ENCODE measurements at places on chromosomes 5 and 9. TPM values are rescaled to one million over a fixed set of nuclear protein-coding genes. Genes with fewer than 3 reads are reported as not detected.

HAND1 gene
- not detected for total RNA-seq

SLC28A3 gene
- total RNA-seq: 0.32 TPM

NUTM2G gene
- not detected for total RNA-seq

TICAM2 gene
- total RNA-seq: 0.91 TPM

RNF183 gene
- total RNA-seq: not detected

CDO1 gene
- 0.67 TPM for total RNA-seq

PPP2CA gene
- total RNA-seq: 132 TPM

FCN2 gene
- not detected for total RNA-seq

KCTD16 gene
- 0.27 TPM for total RNA-seq

IFNA2 gene
- total RNA-seq: not detected

ZFAND5 gene
- total RNA-seq: 73.2 TPM

LRRC70 gene
- total RNA-seq: 1.0 TPM

SERF1A gene
- 10.7 TPM for total RNA-seq

C5orf58 gene
- total RNA-seq: not detected

GRCh38 chr5:95619096-95619495 lies 791 bp upstream of the GPR150 start:
- H3K4me1 ChIP-seq: peaks cover 41% of the 10 kb centered on the region
- DNase-seq: no peak
- peaks cover 1% of the 10 kb centered on the region for H3K36me3 ChIP-seq
- H3K4me3 ChIP-seq: peak overlapping the region; percentile 82
- no peaks in the 10 kb centered on the region for H3K27me3 ChIP-seq
- H3K27ac ChIP-seq: no peak overlapping the region

- H3K27ac ChIP-seq: no peak overlapping the region
- peaks cover 4% of the 10 kb centered on the region for H3K27me3 ChIP-seq
- H3K4me1 ChIP-seq: no peaks in the 10 kb centered on the region
Observed at GRCh38 chr9:119902611-119903010, 533.4 kb upstream of the BRINP1 start.

GRCh38 chr9:135455401-135456030 lies 24.1 kb upstream of the PPP1R26 start:
- no peak overlapping the region for H3K27ac ChIP-seq
- peaks cover 37% of the 10 kb centered on the region for H3K27me3 ChIP-seq
- H3K4me1 ChIP-seq: no peaks in the 10 kb centered on the region
- no peak overlapping the region for H3K4me3 ChIP-seq

GRCh38 chr5:1762121-1762882 lies 37.3 kb downstream of the MRPL36 start:
- H3K27ac ChIP-seq: no peak overlapping the region
- DNase-seq: no peak
- H3K4me3 ChIP-seq: no peak overlapping the region
- H3K36me3 ChIP-seq: no peaks in the 10 kb centered on the region
- H3K27me3 ChIP-seq: peaks cover 7% of the 10 kb centered on the region

- H3K36me3 ChIP-seq: no peaks in the 10 kb centered on the region
- H3K4me3 ChIP-seq: no peak overlapping the region
- no peak overlapping the region for H3K27ac ChIP-seq
- DNase-seq: no peak
- H3K27me3 ChIP-seq: no peaks in the 10 kb centered on the region
Observed at GRCh38 chr9:18976221-18976708, 56.7 kb downstream of the SAXO1 start.

GRCh38 chr5:31581498-31582099 lies 49.5 kb downstream of the C5orf22 start:
- no peak overlapping the region for H3K27ac ChIP-seq
- peak; percentile 8 for DNase-seq
- no peaks in the 10 kb centered on the region for H3K4me1 ChIP-seq
- H3K4me3 ChIP-seq: no peak overlapping the region
- peaks cover 9% of the 10 kb centered on the region for H3K27me3 ChIP-seq

DNA sequence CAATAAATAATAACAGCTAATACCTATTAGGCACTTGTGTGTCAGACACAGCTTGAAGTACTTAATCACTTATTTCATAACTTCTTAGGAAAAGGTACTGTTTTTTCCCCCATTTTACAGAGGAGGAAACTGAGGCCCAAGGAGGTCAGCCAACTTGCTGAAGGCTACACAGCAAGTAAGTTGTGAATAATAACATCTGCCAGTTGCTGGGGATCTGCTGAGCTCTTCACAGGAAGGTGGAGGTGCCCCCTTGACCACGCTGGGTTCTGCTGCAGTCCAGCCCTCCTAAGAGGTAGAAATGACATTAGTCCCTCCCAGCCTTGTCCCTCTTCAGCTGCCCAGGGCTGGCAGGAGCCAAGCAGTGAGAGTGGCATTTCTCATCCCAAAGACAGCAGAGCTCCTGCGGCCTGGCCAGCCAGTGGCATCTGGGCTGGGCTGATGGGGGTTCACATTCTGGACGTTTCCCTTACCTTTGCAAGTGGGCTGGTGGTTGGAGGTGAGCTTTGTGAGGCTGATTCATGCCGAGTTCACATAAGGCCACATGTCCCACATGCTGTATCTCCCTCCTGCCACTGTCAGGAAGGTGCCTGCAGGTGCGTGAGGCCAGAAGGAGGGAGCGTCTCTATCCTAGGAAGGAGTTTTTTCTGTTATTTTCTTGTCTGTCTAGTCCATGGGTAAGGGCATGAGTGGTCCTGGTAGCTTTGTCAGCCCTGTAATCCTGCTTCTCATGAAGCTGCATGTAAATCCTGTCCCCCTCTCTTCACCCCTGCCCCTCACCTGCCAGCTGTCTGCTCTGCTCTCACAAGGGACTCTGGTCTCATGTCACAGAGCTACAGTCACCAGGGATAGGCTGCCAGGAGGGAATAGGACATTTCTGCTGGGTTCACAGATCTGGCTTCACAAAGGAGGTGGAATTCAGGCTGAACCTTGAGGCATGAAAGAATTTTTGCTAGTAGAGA lies 171.7 kb downstream of the MACROH2A1 start:
- no peak for DNase-seq
- H3K36me3 ChIP-seq: no peaks in the 10 kb centered on the region
- H3K27me3 ChIP-seq: no peaks in the 10 kb centered on the region
- H3K4me1 ChIP-seq: no peaks in the 10 kb centered on the region

DNA sequence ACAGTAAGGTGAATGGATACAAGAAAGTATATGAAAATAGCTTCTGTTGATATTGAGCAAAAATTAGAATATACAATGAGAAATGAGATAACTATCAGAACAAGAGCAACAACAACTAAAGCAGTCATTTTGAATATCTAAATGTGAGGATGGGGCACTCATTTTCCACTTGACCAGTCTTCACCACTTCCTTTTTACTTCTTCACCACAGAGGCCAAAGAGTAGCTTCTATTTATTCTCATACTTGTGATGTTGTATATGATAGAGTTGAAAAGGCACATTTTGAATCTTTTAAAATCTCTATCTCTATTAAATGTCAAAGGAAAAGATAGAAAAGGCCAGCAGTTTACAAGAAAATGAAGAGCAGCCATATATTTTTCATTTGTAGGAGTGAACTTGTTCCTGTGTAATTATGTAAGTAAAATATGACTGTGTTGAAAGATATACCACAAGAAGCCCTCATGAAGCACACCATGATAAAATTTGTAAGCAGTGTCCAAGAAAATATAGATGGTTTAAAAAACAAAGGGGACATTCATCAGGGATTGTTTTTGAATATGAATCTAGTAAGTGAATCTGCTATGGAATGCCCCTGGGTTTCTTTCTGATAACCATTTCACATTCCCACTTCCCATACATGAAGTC lies 39.2 kb downstream of the ADAMTS19 start:
- H3K4me1 ChIP-seq: no peaks in the 10 kb centered on the region
- H3K27me3 ChIP-seq: no peaks in the 10 kb centered on the region
- no peak for DNase-seq
- H3K36me3 ChIP-seq: no peaks in the 10 kb centered on the region
- no peak overlapping the region for H3K4me3 ChIP-seq

DNA sequence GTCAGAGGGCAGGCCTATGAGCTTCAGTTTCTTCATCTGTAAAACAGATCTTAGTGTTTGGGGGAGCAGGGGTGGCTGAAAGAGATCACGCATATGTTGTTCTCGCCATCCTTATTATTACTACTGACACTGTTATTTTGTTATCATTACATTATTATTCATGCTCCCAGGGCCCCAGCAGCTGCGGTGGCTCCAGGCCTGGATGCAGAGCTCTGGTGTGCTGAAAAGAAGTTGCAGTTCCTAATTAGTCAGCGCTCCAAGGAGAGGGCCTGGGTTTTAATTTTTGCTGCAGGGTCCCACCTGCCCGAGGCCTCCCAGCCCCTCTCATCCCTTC lies 19.5 kb downstream of the CXXC5 start:
- no peaks in the 10 kb centered on the region for H3K36me3 ChIP-seq
- H3K27ac ChIP-seq: no peak overlapping the region
- no peak overlapping the region for H3K4me3 ChIP-seq
- DNase-seq: no peak

GRCh38 chr5:177491429-177491945 lies 5.9 kb downstream of the PDLIM7 start:
- no peak overlapping the region for H3K4me3 ChIP-seq
- DNase-seq: no peak
- peaks cover 6% of the 10 kb centered on the region for H3K36me3 ChIP-seq
- H3K4me1 ChIP-seq: peaks cover 21% of the 10 kb centered on the region

- H3K36me3 ChIP-seq: no peaks in the 10 kb centered on the region
- no peak overlapping the region for H3K4me3 ChIP-seq
- DNase-seq: no peak
Observed at GRCh38 chr9:21412107-21412506, 3.2 kb downstream of the IFNA8 start.

- peak overlapping the region; percentile 97 for H3K27ac ChIP-seq
- peaks cover 54% of the 10 kb centered on the region for H3K36me3 ChIP-seq
- H3K4me1 ChIP-seq: peaks cover 52% of the 10 kb centered on the region
- DNase-seq: no peak
- H3K4me3 ChIP-seq: peak overlapping the region; percentile 90
- H3K27me3 ChIP-seq: no peaks in the 10 kb centered on the region
Observed at GRCh38 chr5:131163276-131164119, 1.6 kb downstream of the HINT1 start.

- H3K27me3 ChIP-seq: peaks cover 5% of the 10 kb centered on the region
- no peaks in the 10 kb centered on the region for H3K36me3 ChIP-seq
- DNase-seq: no peak
- no peak overlapping the region for H3K4me3 ChIP-seq
Observed at GRCh38 chr5:6551287-6551954, 81.4 kb downstream of the NSUN2 start.

DNA sequence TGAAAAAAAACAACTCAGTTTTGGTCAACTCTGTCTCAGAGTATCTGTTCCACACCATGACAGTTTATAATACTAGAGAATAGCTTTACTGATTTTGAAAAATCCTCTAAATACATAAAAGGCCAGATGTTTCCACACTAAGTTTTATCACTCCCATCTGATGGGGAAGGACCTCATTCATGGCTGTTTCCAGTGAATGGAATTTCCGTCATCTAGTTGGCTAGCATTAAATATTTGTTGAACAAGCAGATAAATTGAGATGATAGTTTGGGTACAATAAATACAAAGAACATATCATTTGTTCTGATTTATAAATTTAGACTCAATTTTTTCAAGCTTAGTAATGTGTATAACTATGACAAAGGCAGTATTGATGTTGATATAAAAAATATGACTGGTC lies 408.5 kb downstream of the PTPRD start:
- no peak for DNase-seq
- no peaks in the 10 kb centered on the region for H3K27me3 ChIP-seq
- no peak overlapping the region for H3K27ac ChIP-seq
- no peaks in the 10 kb centered on the region for H3K4me1 ChIP-seq

- DNase-seq: no peak
- no peak overlapping the region for H3K27ac ChIP-seq
- H3K4me3 ChIP-seq: no peak overlapping the region
- H3K4me1 ChIP-seq: no peaks in the 10 kb centered on the region
- H3K36me3 ChIP-seq: no peaks in the 10 kb centered on the region
Observed at GRCh38 chr5:33182986-33183385, 257.8 kb upstream of the TARS1 start.

- H3K27me3 ChIP-seq: no peaks in the 10 kb centered on the region
- H3K4me3 ChIP-seq: no peak overlapping the region
- H3K4me1 ChIP-seq: no peaks in the 10 kb centered on the region
- H3K27ac ChIP-seq: no peak overlapping the region
Observed at GRCh38 chr9:17863213-17863883, 284.5 kb downstream of the SH3GL2 start.

- H3K27ac ChIP-seq: no peak overlapping the region
- H3K4me1 ChIP-seq: peaks cover 6% of the 10 kb centered on the region
Observed at GRCh38 chr9:134338394-134339182, 12.3 kb downstream of the RXRA start.

DNA sequence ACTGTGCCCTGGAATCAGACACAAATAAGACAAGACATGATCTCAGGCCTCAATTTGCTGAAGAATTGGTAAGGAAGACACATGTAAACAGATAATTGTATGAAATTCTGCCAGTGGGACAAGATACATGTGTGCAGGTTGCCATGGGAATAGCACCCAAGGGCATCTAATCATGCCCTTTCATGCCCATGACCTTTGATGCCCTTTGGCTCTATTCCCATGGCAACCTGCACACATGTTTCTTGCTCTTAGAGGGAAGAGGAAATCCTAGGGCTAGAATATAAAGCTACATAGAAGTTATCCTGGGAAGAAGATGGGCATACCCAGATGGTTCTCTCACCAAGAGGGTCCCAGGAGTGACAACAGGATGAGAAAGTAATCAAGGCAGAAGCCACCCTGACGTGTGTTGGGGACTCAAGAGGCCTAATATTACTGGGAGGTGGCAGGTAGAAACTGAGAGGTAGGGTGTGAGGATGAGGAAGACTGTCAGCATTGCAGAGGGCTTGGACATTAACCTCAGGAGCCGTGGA lies 34.4 kb downstream of the P4HA2 start:
- no peak for DNase-seq
- no peak overlapping the region for H3K27ac ChIP-seq
- H3K4me3 ChIP-seq: no peak overlapping the region

- peaks cover 7% of the 10 kb centered on the region for H3K27me3 ChIP-seq
- no peaks in the 10 kb centered on the region for H3K36me3 ChIP-seq
- peaks cover 5% of the 10 kb centered on the region for H3K4me1 ChIP-seq
- no peak overlapping the region for H3K4me3 ChIP-seq
Observed at GRCh38 chr9:134323741-134324358, 2.4 kb upstream of the RXRA start.

DNA sequence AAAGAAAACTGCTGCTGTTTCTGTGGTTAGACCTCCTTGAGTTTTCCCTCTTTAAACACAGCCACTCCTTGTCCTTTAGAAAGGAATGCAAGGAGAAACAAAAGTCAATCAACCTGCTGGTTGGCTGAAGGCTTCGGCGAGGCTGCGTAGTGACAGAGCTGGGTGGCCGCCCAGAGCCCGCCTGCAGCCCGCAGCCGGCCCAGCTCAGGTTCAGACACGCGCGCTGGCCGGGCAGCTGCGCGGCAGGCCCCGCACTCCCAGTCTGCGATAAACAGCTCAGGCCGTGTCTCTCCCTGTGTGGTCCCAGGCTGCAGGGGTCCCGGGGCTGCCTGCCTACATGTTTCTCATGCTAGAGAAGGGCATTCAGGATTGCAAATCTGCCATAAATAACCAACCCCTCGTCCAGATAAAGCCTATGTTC lies 115.4 kb downstream of the HSD17B3 start:
- H3K36me3 ChIP-seq: peaks cover 5% of the 10 kb centered on the region
- peaks cover 28% of the 10 kb centered on the region for H3K27me3 ChIP-seq

- H3K27ac ChIP-seq: no peak overlapping the region
- DNase-seq: peak; percentile 77
- H3K27me3 ChIP-seq: peaks cover 14% of the 10 kb centered on the region
- peaks cover 2% of the 10 kb centered on the region for H3K4me1 ChIP-seq
- H3K4me3 ChIP-seq: peak overlapping the region; percentile 16
Observed at GRCh38 chr5:108642170-108642906, 105.4 kb upstream of the FER start.

GRCh38 chr9:124221676-124222075 lies 36.1 kb upstream of the NEK6 start:
- H3K27me3 ChIP-seq: no peaks in the 10 kb centered on the region
- H3K36me3 ChIP-seq: no peaks in the 10 kb centered on the region
- no peak overlapping the region for H3K4me3 ChIP-seq
- no peak for DNase-seq
- no peak overlapping the region for H3K27ac ChIP-seq
